Dorsolateral prefrontal cortex (tissue), 122 donors: ENCODE measurements at places on chromosomes 13 and 19.

GRCh38 chr19:876780-877314 lies 16.1 kb downstream of the MED16 start:
- DNase-seq = no peak

DNA sequence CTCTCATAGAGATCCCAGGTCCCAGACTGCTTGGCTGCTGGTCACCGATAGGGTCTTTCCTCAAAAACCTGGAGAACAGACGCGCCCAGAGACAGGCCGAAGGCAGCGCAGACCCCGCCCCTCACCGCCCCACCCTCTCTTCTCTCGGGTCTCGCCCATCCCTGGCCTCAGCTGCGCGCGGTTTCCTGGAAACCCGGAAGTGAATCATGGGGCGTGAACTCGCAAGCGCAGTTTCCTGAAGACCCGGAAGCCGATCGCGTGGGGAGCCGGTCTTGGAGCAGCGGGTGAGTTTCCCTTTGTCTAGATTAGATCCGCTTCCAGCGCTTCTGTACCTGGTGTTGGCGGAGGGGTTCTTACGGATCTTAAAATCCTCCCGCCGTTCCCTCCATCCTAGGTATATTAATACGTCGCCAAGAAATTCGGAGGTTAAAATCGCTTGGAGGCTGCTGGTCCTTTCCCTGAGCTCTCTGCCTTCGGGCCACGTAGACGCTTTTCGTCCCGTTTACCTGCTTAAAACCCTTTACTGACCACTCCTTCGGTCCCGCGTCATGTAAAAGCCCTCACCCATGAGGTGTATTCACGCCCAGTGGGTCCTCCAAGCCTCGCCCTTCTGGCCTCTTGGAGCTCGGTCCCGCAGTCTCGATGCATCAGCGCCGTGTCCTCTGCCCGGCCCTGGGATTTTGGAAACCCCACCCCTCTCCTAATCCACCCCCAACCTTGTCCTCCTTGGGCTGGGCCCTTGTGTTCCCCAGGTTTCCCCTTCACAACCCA lies at the start of gene ZNF578:
ZNF578 (plus strand) TSS at position 230 of the 771 bp plus-strand sequence. CDS start 48,293 bp downstream, outside the sequence.
- DNase-seq = no peak

- DNase-seq = no peak
Measured at GRCh38 chr19:1634242-1634937, 18.0 kb downstream of the TCF3 start.

DNA sequence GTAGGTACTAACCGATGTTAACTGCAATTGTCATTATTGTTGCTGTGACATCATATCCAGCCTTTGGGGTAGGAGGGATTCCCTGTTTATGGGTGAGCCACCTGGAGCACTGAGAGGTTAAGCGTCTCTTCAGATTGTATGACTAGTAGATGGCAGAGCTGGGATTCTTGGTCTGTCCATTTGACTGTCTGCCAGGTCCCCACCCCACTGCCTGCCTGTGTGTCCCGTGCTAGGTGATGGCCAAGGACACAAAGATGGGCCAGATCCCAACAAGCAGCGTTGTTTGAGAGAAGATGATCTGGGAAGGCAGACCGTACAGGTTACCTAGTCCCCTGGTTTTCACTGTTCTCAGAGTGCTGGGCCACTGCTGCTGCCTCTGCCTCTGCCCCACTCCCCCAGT lies 16.6 kb downstream of the PPP2R1A start:
- no peak for DNase-seq

DNA sequence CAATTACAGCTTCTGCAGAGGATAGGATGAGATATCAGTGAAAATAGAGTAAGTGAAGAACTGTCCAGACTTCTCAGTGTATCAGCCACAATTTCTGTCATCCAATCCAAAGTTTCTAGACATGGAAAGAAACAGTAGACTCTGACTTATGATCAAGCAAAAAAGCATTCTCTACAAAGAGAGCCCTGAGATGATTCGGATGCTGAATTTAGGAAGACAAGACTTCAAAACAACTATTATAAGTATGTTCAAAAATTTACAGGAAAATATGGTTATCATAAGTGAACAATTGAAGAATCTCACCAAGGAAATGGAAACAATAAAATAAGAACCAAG lies 238.2 kb upstream of the IRS2 start:
- DNase-seq = no peak

DNA sequence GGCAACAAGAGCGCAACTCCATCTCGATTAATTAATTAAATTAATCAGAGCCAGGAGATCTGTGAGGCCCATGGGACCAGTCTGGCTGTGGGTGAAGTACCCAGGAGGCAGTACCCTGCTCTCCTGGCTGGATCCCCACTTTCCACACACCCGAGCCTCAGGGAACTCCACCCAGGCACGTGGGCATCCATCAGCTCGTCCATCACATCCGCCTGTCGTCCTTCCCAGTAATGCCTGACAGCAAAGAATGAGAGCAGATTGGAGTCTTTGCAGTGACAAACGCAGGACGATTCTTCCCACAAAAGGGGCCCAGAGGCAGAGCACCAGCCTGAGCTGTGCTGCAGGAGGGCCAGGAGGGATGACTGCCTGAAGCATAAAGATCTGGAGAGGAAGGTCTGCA lies 35.8 kb downstream of the VSTM2B start:
- DNase-seq = no peak

DNA sequence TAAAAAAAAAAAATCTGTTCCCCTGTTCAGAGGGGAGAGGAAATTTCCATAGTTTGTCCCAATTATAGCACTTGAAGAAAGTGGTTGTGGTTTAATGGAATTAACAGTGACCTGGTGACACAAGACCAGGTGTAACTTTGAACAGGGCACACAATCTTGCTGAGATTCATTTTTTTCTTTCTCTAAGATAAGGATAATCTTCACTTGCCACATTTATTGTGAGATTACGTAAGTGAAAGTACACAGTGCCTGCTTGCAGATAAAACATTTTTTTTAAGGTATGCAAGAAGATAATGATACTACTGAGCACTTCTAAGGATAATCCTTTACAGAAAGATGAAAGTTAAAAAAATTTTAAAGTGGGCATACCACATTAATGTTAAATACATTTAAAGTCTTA lies 448.1 kb downstream of the DIAPH3 start:
- DNase-seq = no peak

GRCh38 chr13:51034906-51035305 lies 76.2 kb downstream of the C13orf42 start:
- no peak for DNase-seq

- DNase-seq = peak; percentile 70
Measured at GRCh38 chr19:48480183-48480557, 11.0 kb downstream of the CYTH2 start.

GRCh38 chr13:113815151-113816058 lies 48.5 kb downstream of the GAS6 start:
- no peak for DNase-seq

DNA sequence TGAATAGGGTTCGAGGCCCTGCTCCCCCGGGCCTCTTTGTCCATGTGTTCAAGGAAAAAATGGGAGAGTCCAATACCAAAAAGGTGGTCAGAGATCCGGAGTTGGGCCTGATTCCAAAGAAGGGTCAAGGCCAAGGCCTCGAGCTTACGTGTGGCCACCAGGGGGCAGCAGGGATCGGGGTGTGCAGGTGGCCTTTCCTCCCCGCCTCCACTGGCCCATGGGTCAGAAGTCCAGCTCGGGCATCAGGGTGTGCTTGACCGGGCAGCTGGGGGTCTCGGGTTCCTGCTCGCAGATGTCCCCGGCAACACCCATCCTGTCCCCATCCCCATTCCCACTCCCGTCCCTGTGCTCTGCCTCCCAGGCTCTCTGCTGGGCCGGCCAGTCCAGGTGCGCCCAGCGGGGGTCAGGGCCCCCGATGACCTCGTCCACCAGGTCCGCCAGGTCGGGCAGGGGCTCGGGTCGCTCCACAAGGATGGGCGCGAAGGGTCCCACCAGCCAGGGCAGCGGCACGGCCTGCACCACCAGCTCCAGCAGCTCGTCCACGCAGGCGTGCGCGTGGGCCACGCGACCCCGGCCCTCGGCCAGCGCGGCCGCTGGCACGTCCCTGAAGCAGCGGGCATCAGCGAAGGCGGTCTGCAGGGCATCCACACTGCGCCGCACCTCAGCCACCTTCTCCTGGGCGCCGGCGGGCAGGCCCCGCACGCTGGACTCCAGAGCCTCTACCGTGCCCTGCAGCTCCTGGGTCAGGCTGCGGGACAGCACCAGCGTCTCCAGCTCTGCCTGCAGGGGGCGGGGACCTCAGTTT lies 5.2 kb upstream of the PLIN4 start:
- no peak for DNase-seq

- DNase-seq = no peak
Measured at GRCh38 chr13:90757127-90757680, 590.3 kb upstream of the MIR17HG start.

DNA sequence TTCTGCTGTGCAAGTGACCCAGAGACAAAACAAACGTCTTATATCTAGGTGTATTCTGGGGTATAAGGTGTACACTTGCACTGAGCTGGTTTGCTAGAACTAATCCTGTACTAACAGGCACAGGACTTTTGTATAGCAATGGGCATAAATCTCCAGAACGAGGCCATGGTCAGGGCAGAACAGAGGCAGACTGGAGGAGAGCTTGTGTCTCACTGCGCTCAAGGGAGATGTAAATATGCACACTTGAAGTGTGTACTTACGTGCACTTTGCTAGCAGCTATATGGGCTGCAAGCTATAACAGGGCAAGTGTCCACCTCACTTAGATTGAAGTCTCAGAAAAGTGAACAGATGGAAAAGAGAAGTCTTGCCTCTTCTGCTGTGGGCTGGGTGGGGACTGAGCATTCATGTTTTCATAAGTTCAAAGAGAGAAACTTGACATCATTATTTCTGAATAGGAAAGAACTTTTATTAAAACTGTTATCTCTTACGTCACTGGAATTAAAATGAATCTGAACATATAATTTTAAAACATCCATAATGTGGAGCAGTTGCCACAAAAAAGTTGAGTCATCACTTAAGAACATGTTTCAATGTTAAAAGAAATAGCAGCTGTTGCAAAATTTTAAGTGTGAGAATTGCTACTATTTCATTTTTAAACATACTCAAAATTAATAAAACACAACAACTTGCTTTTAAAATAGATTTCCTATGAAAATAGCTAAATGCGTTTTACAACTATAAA lies 888.3 kb downstream of the PCDH9 start:
- no peak for DNase-seq

- DNase-seq = no peak
Measured at GRCh38 chr19:6686628-6686975, 16.6 kb upstream of the TNFSF14 start.

- no peak for DNase-seq
Measured at GRCh38 chr13:38685974-38686576, 802 bp upstream of the FREM2 start.

DNA sequence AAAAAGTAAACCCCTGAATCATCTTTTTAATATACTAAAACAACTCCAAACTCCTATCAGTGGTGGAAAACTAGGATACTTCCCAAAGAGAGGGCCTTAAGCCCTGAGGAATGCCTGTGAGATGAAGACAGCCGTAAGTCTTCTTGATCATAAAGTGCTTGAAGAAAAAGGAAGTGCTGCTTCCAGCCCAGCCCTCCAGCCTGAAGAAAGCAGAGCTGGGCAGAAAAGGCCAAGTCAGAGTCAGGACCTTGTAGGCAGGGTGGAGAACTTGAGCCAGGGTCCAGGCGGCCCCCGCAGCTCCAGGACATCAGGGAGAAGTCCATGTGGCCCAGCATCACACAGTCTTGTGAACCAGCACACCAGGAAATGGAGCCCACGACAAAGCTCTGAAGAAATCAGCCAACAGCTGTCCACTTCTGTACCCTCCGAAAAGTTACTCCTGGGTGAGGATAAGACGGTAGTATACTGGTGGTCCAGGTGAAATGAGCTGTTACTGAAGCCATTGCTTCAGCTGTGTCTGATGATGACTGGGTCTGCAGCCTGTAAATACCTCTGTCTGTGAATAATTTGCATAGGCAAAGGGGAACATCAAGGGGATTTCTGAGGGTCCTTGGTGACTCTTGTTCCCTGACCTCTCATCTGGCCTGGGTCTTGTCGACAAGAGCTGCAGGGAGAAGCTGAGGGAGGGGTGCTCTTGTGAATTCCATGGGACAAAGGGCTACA lies 18.7 kb upstream of the CRYL1 start:
- no peak for DNase-seq

GRCh38 chr13:20812890-20813289 lies 39.1 kb upstream of the EEF1AKMT1 start:
- no peak for DNase-seq

DNA sequence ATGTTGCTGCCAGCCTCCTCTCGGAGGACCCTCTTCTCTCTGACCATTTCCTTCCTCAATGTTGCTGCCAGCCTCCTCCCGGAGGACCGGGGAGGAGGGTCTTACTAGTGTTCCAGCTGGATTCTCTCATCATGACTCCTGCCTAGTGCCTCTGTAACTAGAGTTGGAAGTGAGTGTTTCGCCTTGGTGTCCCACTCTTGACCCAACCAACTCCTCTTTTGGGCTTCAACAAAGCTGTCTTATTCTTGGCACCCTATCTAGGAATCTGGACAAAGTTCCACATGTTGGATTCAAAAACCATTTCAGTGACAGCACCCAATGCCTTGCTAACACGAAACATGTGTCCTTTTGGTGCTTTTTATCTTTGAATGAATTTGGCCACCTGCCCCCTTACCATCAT lies 165.4 kb downstream of the GPC5 start:
- no peak for DNase-seq

- DNase-seq = no peak
Measured at GRCh38 chr19:47619763-47620162, 10.8 kb downstream of the BICRA start.

DNA sequence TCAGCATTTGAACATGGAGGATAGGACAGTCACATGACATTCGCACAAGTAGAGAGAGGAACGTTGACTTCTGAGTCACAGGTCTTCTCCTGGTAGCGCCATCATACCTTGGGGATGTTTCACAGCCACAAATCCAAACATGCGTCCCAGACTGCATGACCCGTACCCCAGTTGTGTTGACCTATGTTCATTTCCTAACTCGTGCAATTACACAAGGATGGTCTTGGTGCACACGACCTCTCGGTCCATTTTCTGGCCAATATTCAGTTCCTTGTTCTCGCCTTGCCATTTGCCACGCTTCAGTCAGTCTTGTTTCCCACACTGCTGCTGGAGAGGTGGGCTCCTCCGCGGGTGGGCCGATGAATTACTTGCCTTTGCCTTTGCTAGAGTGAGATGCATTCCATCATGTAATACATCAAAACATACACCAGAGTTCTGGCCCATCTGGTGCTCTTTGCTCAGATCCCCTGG lies 87.3 kb downstream of the COL4A2 start:
- DNase-seq = no peak

GRCh38 chr19:42553292-42554045 lies 25.2 kb upstream of the CEACAM1 start:
- no peak for DNase-seq

DNA sequence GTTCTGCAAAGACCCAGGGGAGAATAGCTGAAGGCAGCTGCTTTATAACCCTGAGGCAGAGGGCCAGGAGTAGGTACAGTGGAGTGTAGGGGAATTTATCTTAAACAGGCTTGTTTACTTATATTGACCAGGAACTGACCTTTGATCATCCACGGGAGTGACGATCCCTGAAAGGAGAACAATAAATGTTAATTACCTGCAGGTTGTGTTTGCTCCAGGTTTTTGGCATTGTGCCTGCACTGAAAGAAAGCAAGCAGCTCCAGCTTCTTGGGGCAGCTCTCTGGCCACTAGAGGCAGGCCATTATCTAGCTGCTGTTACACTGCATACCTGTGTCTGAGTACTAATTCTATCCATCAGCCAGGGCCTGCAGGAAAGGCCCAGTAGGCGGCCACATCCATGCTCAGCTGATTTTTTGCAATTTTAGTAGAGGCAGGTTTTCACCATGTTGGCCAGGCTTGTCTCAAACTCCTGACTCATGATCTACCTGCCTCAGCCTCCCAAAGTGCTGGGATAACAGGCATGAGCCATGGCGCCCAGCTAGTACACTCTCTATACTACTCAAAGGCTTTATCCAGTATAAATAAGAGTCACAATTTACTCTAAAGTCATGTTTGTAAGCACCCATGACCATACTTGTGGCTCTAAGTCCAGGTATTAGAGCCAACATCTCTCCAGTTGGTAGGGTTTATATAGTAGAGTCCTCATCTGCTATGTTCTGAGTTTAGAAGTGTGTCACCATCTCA lies 8.5 kb upstream of the ZNF91 start:
- DNase-seq = no peak
